Common myeloid progenitor, CD34-positive (primary cell): ENCODE measurements at places on chromosomes 7 and 10.

DNA sequence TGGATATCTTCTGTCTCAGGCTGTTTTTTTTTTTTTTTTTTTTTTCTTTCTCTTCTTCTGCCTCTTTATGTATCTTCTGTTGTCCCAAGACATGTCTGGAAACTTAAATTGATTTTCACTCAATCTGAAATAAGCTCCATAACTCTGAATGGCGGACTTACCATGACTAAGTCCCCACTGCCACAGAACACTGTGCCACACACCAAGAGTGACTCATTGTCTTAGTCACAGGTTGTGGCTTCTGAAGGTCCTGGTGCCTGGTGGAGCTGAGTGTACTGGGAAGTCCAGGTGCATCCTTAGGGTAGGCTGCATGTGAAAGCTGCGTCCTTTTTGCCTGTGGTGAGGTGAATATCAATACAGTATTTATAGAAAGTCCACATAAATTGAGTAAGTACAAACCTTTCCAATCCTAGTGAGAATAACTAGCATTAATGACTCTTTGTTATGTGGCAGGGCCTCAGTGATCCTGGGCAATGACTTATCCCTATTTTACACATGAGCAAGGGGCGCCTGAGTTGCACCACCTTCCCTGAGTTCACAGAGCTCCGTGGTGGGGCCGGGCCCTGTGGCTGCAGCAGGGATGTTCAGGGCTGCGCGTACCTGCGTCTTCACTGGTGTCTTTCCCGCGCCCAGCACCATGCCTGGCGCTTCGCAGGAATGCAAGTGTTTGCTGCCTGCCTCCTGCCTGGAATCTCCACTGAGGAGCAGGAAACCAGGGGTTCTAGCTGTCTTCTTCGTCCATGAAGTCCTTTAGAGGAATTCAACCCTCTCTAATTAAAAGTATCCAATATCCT lies 4.3 kb downstream of the PFKP start:
- peak; percentile 97 for DNase-seq

- DNase-seq = no peak
Observed at GRCh38 chr10:6202098-6202683, 541 bp upstream of the PFKFB3 start.

- DNase-seq = no peak
Observed at GRCh38 chr7:25031007-25031406, 51.0 kb upstream of the OSBPL3 start.

DNA sequence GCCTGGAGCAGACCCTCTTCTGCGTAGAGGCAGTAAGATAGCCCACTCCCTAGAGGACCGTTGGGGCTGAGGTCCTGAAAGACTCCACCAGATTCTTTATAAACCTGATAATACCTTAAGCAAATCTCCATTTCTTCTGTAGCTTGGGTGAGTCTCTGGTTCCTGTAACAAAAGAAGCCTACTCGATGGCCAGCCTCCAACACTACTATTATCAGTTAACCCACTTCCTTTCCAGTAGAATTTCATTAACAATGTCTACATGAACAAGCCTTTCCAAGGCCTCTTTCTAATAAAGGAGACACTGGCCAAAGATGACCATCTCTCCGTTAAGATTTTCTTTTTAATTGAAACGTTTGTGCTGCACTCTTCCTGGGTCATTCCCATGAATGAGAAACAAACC lies 201.7 kb upstream of the KCTD7 start:
- DNase-seq = no peak

GRCh38 chr10:6396652-6397051 lies 183.4 kb downstream of the PRKCQ start:
- DNase-seq = peak; percentile 79

- peak; percentile 80 for DNase-seq
Observed at GRCh38 chr7:29946428-29947186, 43.0 kb downstream of the SCRN1 start.

- peak; percentile 38 for DNase-seq
Observed at GRCh38 chr7:20798081-20798693, 11.5 kb upstream of the SP8 start.

- no peak for DNase-seq
Observed at GRCh38 chr10:122445904-122446303, 8.5 kb upstream of the ARMS2 start.

DNA sequence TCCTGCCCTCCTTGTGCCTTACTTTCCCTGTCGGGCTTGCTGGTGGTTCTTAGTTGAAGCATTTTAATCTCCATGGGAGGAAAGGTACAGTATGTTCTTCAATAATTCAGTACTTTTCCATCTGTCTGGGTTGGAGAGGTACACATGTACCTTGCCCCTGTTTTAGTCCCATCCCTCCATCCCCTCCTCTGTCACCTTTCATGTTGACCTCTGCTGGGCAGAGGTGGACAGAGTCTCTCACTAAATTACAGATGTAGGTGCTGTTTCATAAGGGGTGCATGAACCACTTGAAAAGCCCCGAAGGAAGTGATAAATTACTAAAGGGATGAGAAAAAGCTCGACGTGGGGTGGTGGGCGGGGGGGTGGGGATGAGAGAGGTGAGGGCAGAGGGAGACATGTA lies 5.4 kb downstream of the AGFG2 start:
- no peak for DNase-seq

DNA sequence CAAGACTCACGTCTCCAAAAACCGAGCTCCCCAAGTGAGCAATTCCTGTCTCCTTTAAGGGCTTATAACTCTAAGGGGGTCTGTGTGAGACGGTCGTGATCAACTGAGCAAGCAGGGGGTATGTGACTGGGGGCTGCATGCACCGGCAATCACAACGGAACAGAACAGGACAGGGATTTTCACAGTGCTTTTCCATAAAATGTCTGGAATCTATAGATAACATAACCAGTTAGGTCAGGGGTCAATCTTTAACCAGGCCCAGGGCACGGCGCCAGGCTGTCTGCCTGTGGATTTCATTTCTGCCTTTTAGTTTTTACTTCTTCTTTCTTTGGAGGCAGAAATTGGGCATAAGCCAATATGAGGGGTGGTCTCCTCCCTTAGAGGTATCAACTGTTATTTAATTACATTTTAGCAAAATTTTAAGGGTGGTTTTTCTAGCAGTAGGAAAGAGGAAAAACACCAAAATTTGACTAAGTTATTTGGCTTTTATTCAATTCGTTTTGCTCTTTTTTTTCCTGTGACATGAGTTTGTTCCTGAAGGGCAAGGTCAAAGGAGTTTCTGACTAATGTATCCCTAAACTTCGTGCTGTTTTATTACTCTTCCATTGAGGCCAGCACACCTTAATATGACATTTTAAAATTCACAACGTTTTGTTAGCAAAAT lies 121.4 kb upstream of the SEC61G start:
- DNase-seq = no peak

- DNase-seq = no peak
Observed at GRCh38 chr7:132991615-132992587, 90.0 kb downstream of the CHCHD3 start.

- no peak for DNase-seq
Observed at GRCh38 chr7:101093906-101094305, 8.6 kb downstream of the TRIM56 start.

DNA sequence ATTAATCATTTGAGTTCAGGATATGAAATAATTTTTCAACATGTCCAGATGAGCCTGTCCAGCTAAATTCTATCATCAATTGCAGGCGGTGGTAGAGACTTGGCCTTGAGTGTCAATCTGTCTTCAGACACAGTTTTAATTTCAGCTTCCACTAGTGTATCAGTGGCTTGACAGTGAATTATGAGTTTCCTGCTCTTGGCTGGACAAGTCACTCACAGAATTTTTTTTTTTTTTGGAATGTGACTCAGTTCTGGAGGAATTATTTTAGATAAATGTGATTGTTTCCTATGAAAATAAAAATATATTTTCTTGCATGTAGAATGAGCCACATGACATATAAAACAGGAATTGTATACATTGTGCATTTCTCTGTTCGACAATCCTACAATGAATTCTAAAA lies 319.9 kb upstream of the AKR1E2 start:
- DNase-seq = no peak

- peak; percentile 91 for DNase-seq
Observed at GRCh38 chr10:26890956-26891355, 30.2 kb upstream of the ABI1 start.

DNA sequence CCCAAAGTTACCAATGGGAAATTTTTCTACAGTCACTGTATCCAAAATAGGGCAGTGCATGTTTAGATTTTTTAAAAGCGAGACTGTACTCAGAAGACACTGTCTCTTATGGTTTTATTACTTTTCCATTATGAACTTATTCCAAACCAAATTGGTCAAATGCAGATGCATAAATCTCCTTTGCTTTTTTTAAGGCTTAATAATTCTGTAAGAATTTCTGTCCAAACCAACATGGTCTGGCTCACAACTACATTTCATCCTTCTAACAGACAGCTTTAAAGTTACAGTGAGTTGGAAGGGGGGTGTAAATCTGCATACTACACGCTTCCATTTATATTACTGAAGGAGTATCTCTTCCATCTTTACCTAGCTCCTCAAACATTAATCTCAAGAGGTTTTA lies 199.2 kb downstream of the SLC25A13 start:
- DNase-seq = no peak

DNA sequence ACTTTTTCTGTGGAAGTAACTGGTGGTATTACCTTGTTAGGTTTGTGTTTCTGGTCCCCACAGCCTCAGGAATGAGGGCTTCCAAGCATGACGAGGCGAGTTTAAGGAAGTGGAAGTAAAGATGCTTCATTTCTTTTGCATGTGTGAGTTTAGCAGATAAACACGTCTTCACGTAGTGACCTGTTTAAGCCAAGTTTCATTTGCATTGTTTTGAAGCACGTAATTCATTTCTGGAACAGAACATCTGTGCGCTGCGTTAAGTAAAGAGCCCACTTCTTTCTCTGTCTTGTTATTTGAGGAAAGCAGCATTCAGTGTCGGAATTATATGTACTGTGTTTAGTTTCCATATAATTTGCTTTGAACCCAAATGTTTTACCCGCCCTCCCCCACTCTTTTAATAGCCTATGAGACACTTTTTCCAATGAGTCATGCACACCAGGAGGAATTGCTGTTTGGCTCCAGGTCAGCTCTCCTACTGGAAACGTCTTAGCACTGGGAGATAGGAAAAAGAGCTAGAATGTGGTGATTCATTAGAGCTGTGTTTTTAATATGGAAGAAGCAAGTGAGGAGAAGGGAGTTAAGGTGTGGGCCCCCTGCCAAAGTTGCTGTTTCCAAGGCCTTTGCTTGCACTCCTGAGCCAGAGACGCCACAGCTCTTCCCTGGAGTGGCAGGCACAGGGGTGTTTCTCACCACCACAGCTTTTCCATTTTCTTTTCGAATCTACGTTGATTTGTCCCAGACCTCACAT lies 36.7 kb downstream of the BTBD16 start:
- DNase-seq = no peak

- DNase-seq = no peak
Observed at GRCh38 chr10:132667342-132668047, 118.5 kb downstream of the NKX6-2 start.

GRCh38 chr7:100614308-100614861 lies 2.0 kb downstream of the MOSPD3 start:
- DNase-seq = no peak

DNA sequence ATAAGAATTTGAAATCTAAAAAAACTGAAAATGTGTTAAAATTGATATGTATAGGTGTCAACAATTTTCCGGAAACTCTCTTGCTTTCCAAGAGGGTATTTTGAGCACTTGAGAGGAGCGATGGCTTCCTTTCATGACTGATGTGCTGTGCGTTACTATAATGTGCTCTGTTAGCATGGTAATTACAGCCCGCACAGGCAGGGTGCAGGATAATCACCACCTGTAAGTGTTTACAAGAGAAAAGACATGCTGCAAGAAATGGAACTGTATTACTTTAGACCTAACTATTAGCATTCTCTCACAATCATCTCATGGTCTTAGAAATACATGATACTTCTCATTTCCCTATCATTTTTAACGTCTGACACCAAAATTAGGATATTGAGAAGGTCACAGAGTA lies 92.4 kb upstream of the ADARB2 start:
- no peak for DNase-seq

GRCh38 chr10:63267414-63268148 lies 134.5 kb downstream of the NRBF2 start:
- DNase-seq = no peak

GRCh38 chr7:143372070-143372469 lies 9.1 kb upstream of the ZYX start:
- DNase-seq = peak; percentile 91

DNA sequence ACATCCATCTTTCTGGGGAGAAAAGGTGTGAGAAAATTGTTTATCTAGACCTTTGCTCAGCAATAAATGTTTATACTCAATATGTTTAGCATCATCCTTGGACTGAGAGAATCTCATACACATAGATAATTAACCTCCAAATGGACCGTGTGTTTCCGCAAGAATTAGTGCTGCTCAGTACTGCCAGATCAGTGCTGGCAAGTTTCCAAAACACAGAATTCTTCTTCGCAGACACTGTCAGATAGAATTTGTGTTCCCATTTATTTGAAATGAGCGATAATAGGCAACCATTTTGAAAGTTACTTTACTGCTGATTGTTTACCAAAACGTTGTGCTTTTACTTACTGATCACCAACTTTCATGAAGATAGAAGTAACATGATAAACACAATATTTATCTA lies 33.7 kb downstream of the STAMBPL1 start:
- no peak for DNase-seq

GRCh38 chr7:140645166-140645900 lies 4.7 kb upstream of the DENND2A start:
- DNase-seq = no peak

DNA sequence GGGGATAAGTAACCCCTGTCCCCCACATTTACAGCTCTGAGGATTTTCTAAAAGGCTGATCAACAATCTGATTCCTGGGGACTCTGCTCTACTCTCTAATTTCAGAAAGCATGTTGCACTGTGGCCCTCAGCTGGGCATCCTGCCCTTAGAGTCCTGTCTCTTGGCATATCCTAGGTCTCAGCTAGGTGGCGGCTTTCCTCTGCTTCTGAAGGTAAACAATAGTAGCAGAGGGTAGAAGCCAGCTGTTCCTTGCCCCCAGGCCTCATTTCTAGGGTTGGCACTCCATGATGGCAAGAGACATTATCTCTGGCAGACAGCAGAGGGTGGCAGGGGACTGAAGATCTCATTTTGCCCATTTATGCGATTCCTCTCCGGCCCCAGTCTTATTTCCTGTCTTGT lies 77.0 kb downstream of the ADCYAP1R1 start:
- no peak for DNase-seq

DNA sequence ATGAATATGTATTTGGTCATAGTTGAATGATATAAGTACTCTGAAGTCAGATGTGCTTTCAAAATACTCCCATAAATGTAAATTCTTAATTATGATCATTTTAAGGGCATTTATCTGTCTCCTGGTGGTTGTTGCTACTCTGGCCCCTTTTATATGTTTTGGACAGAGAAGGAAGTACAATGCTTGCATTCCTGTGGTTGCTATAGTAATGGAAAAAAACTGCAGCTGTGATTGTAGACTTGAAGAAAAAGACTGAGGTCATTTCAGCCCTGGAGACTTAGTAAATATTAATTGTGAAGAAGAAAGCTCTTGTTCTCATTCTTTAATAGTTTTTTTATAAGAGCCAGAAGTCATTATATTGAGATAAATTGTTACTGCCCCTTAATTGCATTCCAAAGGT lies 70.2 kb upstream of the FERD3L start:
- peak; percentile 7 for DNase-seq
